ENCODE measurements at places on chromosomes 4 and X.
A peak's percentile ranks its signal among the peaks of the same experiment; 100 is the strongest.

DNA sequence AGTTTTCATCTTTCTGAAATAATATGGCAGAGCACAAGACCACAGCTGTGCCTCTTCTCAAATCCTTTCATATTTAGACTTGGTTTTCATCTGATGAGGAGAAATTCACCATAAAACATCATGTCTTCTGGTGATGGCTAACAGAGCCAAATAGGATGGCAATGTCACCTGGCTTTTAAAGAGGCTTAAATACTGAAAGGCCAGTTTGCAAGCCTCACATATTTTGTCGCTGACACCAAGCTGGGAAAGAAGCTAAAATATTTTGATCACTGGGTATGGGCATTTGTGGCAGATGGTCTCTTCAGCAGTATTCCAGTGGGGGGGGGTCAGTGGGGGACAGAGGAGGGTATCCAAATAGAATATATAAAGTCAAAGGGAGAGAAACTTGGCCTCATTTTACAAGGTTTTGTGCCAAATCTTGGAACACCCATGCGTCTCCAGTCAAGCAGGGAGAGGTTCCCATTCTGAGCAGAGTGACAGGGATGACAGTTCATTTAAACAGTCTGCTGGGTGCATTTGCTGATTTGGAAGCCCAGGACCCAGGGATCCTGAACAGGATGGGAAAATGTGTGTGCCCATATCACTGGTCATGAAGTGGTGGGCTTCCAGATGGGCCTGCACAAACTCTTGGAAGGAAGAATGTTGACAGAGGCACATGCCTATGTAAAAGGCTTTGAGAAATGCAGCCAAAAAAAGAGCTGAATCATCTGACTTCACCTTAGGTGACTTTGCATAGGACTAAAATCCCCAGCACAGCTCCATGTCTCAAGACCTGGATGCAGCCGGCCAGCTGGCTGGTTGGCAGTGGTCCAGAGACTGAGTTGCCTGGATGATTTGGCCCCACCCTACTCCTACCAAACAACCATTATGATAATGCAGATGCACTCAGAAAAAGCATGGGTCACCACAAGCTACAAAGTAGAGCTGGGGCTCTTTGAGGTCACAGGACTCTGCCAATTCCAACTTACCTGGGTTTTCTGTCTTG is 484.4 kb upstream of the NR3C2 start:
- DNase-seq, result no peak

DNA sequence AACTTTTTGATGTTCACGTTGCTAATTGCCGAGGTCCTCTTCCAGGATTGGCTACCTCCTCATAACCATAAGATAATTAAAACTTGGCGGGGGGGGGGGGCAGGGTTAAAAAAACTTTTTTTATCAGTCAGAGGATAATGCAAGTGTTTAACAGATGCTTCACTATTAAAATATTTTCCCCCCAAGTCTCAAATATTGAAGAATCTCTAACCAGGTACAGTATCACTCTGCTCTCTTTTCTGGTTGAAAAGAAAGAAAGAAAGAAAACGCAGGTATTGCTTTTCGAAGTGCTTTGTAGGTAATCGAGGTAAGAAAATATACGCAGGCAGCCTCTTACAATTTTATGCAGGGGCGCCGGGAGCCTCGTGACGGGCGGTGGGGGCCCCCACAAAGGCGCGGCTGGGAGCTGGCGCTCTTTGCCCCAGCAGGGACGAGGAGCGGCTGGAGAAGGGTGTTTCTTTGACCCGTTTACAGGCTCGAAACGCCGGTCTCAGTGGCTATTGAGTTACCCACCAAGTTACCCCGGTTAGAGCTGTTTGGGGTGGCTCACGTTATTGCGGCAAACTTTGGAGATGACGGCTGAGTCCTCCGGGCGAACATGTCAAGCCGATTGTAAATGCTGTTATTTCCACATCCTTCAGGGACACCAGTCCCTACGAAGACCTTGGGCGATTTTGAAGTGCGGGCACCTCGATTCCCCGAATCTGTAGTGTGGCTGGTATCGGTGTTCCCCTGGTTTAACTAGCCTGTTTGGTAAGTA is 477 bp upstream of the HAND2 start:
- DNase-seq, result no peak

DNA sequence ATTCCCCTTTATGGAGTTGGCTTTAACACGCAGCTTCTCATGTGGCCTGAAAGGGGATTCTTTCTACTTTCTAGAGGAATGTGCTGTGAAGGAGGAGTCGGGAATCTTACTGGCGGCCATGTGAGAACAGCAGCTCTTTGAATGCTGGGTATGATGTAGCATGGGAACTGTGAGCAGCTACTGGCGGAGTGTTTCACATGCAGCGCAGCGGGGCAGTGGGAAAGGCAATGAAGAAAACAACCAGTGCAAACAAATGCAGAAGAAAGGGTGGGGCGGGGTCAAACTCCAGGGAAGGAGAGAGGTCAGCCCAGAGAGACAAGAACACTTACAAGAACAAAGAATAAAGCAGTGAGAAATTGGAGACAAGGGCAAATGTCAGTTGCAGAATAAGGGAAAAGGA is 363.8 kb upstream of the FTHL17 start:
- DNase-seq, result no peak

- peak; percentile 6 for DNase-seq
Measured at GRCh38 chr4:118968005-118968404, 79.4 kb downstream of the SYNPO2 start.

DNA sequence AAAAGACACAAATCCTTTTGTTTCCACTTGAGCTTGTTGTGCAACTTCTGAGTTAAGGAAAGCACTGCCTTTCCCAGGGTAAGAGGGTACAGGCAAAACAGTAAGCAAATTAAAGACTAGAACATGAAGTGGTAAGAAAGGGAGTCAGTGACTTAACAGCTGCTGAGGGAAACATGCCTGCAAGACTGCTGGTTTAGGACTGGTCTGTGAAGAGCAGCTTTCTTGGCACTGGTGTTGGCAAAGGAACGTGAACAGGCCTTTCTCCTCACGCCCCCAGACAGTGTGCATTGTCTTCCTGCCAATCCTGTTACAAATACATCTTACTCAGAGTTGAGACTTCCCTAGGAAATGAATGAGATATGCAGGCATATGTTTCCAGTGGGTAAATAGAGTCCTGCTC is 2.6 kb downstream of the LHFPL1 start:
- no peak for DNase-seq

DNA sequence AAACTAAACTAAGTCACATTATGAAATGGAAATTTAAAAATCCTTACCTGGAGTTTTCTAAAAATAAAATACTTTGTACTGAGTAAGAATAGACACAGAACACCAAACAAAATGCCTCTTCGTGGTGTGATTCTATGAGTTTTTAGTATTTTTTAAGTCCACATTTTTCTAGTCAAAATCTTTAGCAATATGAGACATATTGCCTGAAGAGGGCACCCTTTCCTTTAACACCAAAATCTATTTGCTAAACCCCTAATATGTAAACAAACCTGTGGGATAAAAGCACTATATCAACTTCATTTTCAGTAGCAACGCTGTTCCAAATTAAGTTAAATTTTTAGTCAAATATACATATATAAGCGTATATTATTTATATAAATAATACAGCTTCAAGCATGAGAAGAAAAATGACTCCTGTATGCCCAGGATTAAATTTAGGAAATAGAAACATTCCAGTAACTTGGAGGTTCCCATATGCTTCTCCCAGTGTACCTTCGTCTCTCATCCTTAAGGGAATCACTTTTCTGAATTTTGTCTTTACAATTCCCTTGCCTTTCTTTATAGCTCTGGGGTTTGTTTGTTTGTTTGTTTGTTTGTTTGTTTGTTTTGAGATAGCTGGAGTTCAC is 23.0 kb upstream of the PGM2 start:
- no peak for DNase-seq

DNA sequence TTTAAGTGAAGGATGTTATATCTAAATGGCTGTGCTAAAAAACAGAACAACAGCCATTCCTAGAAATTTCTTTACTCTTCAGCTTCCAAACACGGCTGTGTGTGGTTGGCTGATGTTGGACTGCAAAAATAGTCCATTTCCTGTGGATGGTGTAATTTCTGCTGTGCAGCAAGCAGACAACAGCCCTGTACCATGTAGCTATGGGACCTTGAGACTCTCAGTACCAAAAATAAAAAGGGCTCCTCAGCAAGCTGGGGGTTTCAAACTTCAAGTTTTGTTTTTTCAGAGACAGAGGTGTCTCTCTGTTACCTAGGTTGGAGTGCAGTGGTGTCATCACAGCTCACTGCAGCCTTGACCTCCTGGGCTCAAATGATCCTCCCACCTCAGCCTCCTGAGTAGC is 18.1 kb downstream of the CD40LG start:
- no peak for DNase-seq

DNA sequence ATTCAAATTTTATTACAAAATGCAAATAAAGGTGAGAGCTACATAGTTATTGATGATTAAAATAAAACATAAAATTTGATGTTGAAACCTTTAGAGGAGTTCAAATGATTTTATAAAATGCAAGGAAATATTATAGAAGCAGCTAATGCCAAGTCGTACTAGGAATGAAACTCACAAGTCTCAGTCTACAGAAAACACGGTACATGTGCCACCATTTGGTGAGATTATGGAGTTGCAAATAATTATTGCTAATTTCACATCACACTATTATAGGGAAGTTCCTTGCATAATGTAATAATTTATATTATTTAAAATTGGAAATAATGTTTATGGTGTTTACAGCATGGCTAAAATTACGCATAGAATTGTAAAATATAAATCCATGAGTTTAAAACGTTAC is 1601.7 kb upstream of the TENM3 start:
- no peak for DNase-seq

GRCh38 chrX:39253551-39253950 is 452.3 kb downstream of the MID1IP1 start:
- no peak for DNase-seq

DNA sequence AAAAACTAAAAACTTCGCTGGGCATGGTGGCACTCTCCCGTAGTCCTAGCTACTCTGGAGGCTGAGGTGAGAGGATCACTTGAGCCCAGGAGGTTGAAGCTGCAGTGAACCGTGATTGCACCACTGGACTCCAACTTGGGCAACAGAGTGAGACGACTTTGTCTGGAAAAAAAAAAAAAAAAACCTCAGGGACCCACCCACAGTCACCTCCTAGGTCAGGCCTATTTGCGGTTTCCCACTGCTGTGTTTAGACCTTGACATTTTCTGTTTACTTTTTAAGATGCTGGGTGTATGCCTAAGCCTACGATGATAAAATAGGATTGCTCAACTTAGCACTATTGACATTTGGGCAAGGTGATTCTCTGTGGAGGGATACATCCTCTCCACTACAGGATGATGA is 197.4 kb upstream of the TBL1X start:
- DNase-seq, result no peak

DNA sequence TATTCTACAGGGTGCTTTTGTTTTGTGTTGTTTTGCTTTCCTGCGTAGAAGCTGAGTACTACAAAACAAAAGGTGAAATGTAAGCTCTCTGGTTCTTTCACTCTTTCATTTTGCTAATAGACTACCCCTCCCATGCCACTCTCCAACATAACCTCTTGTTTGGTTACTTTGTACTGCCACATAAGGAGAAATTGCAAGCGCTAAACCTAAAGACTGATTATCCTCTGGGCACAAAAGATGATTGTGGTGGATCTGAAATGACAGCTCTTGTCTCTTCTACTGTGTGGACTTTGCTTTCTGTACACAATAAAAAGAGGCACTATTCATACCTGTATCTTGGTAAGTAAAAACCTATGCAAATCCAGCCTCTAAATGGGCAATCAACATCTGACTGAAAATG is 5.3 kb downstream of the MBNL3 start:
- DNase-seq, result no peak

DNA sequence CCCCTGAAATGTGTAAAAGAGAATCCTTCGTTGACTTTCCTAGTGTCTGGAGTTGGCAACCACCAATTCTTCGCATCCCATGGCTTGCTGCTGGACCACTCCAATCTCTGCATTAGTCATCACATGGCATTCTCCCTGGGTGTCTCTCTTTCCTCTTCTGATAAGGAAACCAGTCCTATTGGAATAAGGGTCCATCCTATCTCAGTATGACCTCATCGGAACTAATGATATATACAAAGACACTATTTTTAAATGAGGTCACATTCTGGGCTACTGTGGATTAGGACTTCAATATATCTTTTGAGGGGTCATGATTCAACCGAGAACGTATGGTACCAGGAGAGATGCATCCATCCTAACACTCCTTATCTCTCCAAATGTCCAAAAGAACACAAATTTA is 259.1 kb upstream of the CPEB2 start:
- no peak for DNase-seq

GRCh38 chrX:55118574-55118973 is 29.8 kb downstream of the PAGE2 start:
- no peak for DNase-seq

DNA sequence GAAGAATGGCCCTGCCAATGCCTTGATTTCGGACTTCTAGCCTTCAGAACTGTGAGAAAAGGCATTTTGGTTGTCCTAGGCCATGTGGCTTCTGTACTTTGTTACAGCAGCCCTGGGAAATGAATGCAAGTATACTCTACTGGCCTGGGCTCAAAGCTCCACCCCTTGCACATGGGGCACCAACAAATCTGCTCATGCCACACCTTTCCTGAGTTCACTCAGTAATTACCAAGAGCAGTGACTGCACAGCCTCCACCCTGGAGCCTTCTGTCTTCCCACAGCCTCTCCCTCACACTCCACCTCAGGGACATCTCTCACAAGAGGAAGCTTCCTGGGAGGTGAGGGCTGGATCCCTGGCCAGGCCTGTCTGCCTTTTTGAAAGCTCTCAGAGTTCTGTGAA is 29.1 kb upstream of the GAB1 start:
- no peak for DNase-seq

GRCh38 chr4:140679576-140679975 is 76.6 kb downstream of the TBC1D9 start:
- no peak for DNase-seq

DNA sequence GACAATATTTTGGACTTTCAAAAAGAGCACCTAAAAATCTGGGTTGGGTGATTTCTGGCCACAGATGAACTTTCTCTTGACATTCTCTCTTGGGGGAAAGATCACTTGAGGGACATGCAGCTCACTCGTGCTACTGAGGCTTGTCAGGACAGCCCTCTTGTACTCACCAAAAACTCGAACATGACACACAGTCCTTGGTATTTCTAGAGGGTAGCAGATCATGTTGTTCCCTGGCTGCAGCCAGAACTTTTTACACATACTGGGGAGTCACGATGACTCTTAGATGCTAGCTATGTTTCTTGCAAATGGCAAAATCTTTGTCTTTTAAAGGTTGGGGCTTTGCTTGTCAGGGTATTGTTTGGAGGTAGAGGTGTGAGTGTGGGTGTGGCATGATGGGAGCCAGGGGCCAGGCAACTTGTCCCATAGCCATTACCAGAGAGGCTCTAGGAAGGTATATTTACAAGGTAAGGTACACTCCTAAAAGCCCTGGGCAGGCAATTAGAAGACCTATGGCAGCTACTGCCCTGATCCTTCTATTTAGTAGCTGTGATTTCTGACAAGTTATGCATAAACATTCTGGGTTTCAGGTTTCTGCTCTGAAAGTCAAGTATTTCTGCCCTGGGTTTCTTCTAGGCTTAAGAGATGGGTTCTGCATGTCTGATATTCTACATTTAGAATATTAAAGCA is 241.7 kb upstream of the TLL1 start:
- no peak for DNase-seq

- no peak for DNase-seq
Measured at GRCh38 chr4:188002323-188002722, 6.8 kb downstream of the ZFP42 start.

Measured in stimulated activated naive CD8-positive, alpha-beta T cell treated with anti-CD3 and anti-CD28 coated beads, Interleukin-15, Interleukin-2, amounts not matched to agents 100 U/mL and 50 U/mL, for 24 hours (primary cell).